WTC11 (cell line): ENCODE measurements at places on chromosomes 6 and 20. TPM values are rescaled to one million over a fixed set of nuclear protein-coding genes. Genes with fewer than 3 reads are reported as not detected.
A peak's percentile ranks its signal among the peaks of the same experiment; 100 is the strongest.

Gene ABRACL
- total RNA-seq, result 111 to 117 TPM (median 116 TPM) in 3 replicates

Gene TFAP2D
- total RNA-seq, result not detected in 3 replicates

Gene TOX2
- total RNA-seq, result 1.9 to 3.4 TPM (median 2.4 TPM) in 3 replicates

GRCh38 chr6:14455427-14455826, 337.9 kb downstream of the CD83 start:
- DNase-seq, result no peak
- H3K4me3 ChIP-seq, result no peak overlapping the region
- 0 out of 2 replicates have a peak overlapping the region, but pooled peaks have one; percentile 26 for H3K27ac ChIP-seq
- H3K36me3 ChIP-seq, result no peaks in the 10 kb centered on the region
- H3K27me3 ChIP-seq, result peaks cover 4% of the 10 kb centered on the region
- H3K4me1 ChIP-seq, result peaks cover 15% of the 10 kb centered on the region

- H3K4me1 ChIP-seq, result no peaks in the 10 kb centered on the region
- no peak overlapping the region for H3K4me3 ChIP-seq
- no peaks in the 10 kb centered on the region for H3K36me3 ChIP-seq
- H3K27ac ChIP-seq, result no peak overlapping the region
These were observed 50.1 kb downstream of the PKIB start for GRCh38 chr6:122660296-122660695.

GRCh38 chr20:4095639-4096038, 80.3 kb upstream of the RNF24 start:
- H3K4me1 ChIP-seq, result no peaks in the 10 kb centered on the region
- H3K36me3 ChIP-seq, result peaks cover 10% of the 10 kb centered on the region

DNA sequence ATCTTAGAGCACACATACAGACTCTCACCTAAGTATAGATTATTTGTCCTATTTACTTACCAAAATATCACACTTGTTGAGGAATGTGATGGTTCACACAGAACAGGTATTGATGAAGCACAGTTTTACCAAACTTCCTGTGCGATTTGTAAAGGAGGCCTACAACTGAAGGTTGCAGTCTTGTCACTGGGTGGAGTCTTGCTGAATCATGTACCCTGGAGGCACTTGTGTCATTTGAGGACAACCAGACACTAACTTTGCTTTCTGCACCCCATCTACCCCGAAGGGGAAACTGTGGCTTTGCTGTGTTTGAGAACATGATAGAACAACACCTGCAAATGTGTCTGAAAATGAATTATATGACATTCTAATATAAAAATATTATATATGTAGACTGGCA, 32.4 kb upstream of the HINT3 start:
- H3K27ac ChIP-seq, result no peak overlapping the region
- H3K36me3 ChIP-seq, result no peaks in the 10 kb centered on the region; the same call in 1 of the 2 replicates
- no peak for DNase-seq
- no peak overlapping the region for H3K4me3 ChIP-seq
